ENCODE measurements at places on chromosomes 1 and 21. TPM values are rescaled to one million over a fixed set of nuclear protein-coding genes. Genes with fewer than 3 reads are reported as not detected.

DLGAP3 gene
- 0.36 TPM for total RNA-seq

RHD gene
- total RNA-seq, result not detected

SLC45A1 gene
- total RNA-seq, result 5.4 TPM

DNA sequence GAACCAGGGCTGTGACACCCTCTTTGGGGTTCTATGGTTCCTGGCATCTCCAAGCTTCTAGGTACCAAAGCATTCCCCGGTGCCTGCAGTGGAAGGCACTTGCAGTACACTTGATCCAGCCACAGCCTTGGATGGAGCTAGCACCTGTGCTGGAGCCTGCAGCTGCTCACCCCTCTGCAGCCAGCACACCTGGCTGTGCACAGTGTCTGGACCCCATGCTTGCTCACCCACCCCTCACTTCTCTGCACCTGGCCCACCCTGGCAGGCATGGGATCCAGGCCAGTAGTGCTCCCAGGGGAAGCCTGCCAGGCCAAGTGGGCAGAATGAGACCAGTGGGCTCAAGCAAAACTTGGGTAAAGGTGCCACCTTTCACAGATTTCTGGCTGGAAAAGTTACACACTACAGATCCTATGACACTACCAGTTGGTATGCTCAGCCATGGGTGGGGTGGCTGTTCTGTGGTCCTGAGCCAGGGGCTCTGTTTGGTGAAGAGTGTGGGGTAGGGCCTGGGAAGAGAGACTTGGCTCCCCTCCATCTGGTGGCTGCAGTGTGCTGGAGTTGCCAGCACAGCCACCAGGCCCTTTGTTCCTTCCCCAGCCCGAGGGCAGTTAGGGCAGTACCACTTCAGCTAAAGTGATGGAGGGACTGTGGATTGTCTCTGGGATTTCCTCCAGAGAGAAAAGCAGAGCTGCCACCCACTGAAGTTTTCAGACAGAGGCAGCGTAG is 157.8 kb upstream of the LRRC7 start:
- no peak for DNase-seq

- DNase-seq, result no peak
Measured at GRCh38 chr1:42956739-42957138, 1.9 kb downstream of the SLC2A1 start.

- DNase-seq, result no peak
Measured at GRCh38 chr1:230394134-230394533, 32.0 kb downstream of the PGBD5 start.

DNA sequence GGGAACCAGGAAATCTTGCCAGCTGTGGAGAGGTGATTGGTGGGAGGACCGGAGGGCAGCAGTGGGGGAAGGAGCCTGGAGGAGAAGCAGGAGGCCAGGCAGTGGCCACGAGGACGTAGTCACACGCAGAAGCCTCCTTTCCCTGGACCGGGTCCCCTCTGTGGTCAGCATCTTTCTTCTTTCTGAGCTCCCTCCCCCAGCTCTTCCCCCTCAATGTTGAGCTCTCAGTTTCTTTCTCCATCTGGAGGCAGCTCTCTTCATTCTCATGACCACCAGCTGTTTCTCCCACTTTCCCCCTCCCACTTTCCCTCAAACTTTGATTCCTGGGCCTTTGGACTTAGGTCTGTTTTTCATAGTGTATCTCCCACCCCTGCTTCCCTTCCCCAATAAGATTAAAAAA is 18.3 kb downstream of the KIRREL1 start:
- no peak for DNase-seq

DNA sequence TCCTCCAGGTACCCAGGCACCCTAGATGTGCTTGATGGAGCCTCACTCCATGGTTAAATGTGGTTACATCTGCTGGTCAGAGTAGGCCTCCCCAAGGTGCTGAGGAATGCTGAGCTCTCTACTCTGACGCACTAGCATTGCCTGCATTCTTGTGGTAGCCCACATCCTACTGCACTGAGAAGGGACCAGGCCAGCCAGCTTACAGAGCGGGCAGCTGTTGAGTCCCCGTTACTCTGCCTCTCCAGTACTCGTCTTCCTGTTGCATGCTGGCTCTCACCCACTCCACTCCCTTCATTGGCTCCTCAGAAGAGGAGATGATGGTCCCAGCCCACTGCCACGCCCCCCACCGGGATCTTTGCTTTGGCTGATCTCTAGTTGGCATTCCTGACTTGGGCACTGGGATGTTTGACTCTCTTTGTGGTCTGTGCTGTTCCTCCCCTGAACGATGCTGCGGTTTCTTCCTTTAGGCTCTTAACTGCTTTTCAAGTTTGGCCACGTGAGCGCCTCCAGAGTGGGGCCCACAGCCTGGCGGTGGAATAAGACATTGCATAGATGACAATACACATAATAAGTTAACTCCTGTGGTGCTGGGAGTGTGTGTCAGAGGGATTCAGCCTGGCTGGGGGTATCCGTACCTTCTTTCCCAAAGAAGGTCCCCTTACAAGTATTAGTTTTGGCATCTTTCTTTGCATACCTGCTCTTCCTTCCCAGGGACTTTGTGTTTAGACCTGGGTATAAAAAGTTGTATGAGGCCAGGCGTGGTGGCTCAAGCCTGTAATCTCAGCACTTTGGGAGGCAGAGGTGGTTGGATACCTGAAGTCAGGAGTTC is 18.6 kb downstream of the AZIN2 start:
- DNase-seq, result peak; percentile 77

GRCh38 chr1:214557952-214558735 is 6.7 kb upstream of the PTPN14 start:
- no peak for DNase-seq

DNA sequence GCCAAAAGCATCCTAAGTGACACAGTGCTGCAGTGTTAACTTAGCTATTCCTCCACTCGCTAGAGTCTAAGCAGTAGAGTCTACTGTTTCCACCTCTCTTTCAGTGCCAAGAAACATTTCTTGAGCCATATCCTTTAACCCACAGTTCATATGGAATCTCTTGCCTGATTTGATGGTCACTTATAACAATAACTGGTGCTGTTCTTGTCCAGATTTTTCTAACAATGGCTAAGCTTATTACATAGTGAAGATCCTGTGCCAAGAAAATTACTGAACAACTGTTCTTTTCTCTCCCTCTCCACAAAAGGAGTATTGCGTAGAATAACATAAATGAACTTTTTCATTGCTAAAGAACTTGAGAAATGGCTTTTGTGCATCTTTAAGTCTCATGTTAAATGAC is 121.3 kb downstream of the CDC7 start:
- DNase-seq, result no peak
